Stimulated activated naive CD4-positive, alpha-beta T cell treated with Interleukin-2 at 50 U/mL for 16 hours (primary cell): ENCODE measurements at places on chromosomes 5 and 9.

DNA sequence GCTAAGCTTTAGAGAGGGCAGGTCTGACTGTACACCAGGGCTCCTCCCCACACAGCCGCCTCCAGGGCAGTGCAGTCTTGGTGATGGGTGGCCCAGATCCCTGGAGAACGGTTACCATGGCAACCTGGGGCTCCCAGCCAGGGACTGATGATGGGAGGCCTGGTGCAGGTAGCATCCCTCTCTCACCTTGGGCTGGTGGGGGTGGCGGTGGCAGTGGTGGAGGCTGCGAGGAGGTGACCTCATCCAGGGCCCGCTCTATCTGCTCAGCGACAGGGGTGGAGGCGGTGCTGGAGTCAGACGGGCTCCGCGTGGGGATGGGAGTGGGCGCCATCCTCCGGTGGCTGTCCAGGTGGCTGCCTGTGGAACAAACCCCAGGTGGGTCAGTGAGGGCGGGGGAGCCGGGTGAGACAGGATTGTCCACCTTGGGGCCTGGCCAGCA, 12.3 kb downstream of the PRR7 start:
- no peak for DNase-seq

DNA sequence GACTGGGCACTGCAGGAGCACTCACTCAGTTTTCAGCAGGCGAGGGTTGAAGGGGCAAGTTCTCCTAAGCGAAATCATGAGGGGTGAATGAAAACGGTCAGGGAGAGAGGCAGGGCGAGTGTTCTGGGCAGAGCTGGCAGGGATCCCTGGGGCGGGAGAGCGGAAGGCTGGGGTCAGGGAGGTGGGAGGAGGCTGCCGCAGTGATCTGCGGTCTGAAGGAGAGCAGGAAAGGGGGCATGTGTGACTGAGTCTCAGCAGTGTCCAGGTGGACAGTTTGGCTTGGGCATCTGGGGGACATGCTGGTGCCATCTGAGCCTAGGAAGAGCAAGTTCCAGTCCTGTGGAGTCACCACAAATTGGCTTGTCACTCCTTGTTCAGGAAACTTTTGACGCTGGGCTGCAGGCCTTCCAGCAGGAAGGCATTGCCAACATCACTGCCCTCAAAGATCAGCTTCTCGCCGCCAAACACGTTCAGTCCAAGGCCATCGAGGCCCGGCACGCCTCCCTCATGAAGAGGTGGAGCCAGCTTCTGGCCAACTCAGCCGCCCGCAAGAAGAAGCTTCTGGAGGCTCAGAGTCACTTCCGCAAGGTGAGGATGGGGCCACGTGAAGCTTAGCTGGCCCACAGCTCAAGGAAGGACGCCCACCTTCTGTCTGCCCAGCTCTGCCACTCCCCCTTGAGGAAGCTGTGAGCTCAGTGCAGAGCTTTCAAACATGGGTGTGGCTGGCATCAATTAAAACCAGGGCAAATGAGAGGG, 31.1 kb downstream of the DYNC2I2 start:
- DNase-seq, result no peak

GRCh38 chr9:35526087-35526801, 36.3 kb downstream of the RUSC2 start:
- DNase-seq, result no peak

DNA sequence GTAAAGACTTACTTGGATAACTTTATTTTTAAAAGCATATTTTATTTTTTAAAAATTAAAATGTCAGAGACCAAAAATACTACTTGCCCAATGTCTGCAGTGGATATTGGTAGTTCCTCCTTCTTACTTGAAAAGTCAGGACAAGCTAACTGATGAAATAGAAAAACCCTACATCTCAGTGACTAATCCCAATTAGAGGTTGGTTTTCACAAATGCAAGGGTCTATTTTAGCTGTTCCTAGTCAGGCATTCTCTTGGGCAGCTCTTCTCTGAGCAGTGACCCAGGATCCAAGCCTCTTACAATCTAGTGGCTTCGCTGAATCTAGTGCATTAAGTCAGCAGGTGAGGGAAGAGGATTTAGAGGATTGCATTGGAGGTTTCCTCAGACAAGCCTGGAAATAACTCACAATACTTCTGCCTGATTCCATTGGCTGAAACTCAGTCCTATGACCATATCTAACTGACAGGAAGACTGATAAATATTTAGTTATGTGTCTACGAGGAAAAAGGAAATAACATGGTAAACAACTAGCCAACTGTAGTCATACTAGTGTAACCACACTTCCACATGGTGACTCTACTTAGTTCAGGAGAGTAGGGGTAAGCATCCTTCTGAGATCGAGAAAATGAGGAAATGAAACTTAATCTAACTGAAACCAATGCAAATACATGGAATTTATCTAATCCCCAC, 34.2 kb upstream of the MIER3 start:
- DNase-seq, result no peak

GRCh38 chr9:10265153-10265631, 347.6 kb downstream of the PTPRD start:
- DNase-seq, result no peak

DNA sequence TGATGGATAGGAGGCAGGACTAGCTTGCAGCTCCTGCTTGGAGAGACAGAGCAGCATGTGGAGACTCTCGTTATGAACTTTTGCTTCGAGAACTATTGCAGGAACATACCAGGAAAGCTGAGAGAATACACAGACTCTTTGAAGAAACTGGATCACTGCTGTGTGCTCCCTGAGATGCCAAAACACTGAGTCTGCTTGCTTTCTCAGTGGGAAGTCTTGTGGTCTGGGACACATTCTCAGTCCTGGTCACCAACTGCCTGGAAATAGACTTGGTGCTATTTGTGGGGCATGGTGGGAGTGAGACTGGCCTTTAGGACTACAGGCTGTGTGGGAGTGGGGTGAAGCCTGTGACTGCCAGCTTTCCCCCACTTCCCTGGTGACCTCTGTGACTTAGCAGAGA, 252.6 kb downstream of the MED10 start:
- DNase-seq, result no peak

DNA sequence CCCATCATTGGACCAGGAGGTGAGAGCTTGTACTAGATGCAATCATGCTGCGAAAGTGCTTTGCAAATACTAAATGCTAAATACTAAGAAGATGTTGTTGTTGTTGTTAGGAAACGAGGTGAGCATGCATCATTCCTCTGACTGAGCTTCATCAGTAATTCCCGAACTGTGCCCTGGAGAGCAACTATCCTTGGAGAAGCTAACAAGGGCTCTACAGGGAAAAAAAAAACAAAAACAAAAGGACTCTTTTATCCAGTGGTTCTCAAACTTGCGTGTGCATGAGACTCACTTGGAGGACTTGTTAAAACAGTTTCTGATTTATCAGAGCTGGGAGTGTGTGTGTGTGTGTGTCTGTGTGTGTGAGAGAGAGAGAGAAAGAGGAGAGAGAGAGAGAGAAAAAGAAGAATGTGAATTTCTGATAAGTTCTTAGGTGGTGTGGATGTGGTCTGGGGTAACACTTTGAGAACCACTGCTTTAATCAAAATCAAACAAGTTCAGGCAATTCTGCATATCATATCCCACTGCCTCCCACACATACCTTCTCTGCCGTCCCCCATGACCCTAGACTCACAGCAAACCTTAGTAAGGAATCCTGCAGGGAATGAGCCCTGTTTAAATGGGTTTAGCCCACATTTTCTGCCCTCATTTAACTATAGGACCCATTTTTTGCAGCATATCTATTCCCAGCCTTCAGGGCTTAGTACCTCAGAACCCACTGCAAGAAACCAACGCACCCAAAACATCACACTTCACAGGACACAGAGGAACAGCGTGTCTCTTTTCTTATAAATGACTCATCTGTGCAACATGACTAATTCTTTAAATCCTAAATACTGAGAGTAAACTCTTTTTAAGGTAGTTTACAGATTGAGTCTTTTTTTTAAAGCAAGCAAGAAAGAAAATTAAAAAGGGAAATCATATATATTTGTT, 48.9 kb downstream of the PDE6A start:
- no peak for DNase-seq

- DNase-seq, result no peak
Observed at GRCh38 chr9:11319538-11319937, 706.7 kb upstream of the PTPRD start.

GRCh38 chr9:69877852-69878514, 57.4 kb downstream of the CFAP95 start:
- DNase-seq, result no peak

DNA sequence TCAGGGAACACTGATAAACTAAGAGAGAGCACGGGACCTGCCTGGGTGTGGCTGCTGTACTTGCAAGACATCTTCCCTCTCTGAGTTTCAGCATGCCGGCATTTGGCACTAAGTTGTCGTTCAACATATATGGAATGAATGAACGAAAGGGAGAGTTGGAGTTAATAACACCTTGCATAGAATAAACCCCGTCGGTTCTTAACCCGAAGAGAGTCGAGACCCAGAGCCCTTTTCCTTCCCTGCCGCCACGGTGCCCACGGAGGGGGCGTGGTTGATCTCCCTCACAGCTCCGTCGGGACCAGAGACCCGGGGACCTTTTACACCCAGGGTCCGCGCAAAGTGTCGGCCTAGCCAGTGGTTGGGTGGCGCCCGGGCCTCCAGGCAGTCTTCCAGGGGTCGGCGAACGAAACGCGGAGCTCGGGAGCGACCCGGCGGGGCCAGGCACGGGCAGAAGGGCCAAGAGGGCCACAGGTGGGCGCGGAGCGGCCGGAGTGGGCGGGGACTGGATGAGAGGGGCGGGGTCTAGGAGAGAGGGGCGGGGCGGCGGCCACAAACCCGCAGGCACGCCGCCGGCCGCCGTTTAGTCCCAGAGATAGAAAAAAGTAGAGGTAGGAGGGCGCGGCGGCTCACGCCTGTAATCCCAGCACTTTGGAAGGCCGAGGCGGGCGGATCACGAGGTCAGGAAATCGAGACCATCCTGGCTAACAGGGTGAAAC, 735 bp upstream of the RPL26L1 start:
- peak; percentile 59 for DNase-seq

DNA sequence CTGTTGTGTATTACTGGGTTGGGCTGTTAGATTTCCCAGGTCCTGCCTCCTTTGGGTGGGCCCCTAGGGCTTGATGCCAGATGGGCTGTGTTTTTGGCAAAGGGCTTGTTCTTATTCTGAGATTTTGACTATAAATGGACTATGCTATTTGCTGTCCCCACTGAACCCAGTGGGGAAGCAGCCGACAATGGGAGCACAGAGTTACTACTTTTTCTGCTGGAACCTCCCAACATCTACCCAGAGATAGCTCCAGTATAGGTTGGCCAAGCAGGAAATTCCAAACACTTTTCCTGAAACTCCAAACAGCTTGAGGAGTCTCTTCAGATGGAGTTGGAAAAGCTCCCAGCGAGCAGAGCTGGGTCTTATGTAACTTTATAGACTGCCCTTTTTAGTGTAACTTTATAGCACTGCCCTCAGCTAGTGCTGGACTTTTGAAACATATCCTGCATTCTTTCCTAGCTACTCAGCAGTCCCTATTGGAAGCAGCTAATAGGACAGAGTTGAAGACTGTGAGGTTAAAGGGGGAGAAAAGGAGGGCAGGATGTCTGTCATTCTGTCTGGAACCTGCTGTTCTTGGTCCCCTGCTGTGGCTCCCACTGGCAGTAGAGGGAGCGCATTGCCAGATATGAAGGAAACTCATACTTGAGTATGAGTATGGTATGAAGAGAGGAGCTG, 21.0 kb downstream of the RUSC2 start:
- no peak for DNase-seq

DNA sequence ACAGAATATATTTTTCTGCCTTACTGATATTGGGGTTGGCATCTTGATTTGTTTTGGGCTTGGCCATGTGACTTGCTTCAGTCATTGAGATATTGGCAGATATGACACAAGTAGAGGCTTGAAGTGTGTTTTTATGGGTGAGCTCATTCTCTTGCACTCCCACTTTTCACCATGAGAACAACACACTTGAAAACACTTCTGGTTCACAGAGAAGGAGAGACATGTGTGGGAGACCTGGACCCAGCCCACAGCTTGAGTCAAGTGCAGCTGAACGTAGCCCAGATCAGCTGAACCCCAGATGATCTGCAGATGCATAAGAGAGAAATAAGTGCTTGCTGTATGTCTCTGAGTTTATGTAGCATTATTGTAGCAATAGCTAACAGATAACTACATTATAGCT, 155.4 kb downstream of the SEMA6A start:
- DNase-seq, result no peak

DNA sequence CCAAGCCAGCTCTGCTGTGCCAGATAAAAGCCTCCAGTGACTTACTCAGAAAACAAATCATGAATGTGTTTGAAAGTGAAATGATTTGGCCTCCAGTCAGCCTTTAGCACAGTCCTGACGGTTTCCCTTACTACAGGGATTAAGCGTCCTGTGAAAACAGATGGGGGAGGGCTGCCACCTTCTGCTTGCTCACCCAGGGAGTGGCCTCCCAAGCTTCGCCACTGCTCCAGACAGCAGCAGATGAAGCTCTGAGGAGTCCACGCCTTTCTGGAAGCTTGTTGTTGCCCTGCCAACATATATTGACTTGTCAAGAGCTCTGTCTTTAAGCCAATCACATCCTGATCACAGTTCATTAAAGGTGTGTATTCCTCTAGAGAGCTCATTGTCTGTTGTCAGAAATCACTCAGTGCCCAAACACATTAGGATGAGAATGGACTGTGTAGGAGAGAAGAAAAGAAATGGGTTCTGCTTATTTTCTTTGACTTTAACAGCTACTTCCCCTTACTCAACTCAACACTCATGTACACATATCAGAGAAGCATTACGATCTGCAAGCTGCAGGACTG, 4.9 kb upstream of the FYB1 start:
- no peak for DNase-seq

- DNase-seq, result no peak
Observed at GRCh38 chr9:95953986-95954385, 78.5 kb downstream of the ERCC6L2 start.

GRCh38 chr5:135641319-135641718, 62.5 kb upstream of the CXCL14 start:
- DNase-seq, result no peak

DNA sequence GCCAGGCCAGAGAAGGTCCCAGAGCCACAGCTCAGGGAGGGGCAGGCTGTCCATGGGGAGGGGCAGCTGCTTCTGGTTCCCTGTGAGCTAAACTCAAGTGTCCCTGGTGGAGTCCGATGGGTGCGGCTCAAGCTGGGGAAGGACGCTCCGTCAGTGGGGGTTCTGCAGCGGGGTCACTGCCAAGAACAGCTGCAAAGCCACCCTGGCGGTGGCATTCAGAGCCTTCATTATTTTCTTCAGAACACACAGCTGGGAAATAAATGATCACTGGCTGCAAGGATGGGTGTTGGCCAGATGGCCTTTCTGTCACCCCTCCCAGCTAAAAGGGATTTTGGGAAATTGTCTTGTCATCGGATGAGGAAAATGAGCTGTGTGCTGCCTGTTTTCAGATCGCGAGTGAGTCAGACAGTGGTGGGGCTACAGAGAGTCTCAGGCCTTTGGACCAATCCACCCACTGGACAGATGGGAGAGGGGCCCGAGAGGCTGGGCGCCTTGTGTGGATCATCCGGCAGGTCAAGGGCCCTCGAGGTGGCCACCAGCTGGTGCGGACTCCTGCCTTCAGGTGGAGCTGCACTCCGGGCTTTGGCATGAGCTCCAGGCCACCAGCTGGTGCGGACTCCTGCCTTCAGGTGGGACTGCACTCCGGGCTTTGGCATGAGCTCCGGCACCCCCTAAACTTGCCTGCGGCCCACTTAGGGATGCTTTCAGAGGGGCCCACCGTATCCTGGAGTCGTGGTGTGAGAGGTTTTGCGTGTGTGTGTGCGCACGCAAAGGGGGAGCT, 17.9 kb upstream of the GFPT2 start:
- DNase-seq, result no peak

GRCh38 chr5:132335402-132335801, 34.1 kb upstream of the SLC22A5 start:
- DNase-seq, result no peak
